ENCODE measurements at places on chromosomes 5 and 9.

GRCh38 chr5:1919209-1919566, 36.5 kb upstream of the IRX4 start:
- no peak for DNase-seq

DNA sequence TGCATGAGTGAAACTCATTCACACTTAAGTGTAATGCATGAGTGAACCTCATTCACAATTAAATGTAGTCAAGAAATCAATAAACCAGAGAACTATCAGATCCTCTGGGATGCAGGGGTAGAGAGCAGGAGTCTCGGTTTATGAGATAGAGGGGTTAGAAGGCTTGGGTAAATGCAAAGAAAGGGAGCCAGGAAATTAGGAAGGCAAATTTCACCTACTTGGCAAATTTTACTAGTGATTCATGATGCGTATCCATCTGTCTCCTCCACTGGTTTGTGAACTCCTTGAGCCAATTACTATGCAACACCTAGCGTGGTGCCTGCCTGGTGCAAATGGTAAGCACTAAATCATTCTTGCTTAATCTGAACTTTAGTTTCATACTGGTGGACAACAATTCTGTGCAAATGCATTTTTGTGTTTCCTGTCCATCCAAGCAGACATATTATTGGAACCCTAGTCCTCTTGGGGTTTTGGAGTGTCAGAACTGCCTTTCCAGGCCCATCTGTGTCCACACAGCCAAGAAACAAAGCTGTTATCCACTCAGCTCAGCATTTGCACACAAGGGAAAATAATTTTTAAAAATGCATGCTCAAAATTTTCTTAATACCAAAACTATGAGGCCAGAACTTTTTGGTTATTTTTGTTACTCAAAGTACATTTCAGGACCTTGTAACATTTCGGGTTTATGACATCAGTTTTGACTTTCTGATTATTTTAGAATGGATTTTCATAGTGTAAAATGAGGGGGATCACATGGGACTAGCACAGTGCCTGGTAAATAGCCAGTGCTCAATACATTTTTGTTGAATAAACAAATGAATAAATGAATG, 5.2 kb downstream of the HAPLN1 start:
- no peak for DNase-seq

- DNase-seq: peak; percentile 89
These were observed 77.4 kb downstream of the NR2F1-AS1 start for GRCh38 chr5:93503598-93504067.

GRCh38 chr5:17929171-17929570, 294.9 kb downstream of the TAF11L14 start:
- no peak for DNase-seq

DNA sequence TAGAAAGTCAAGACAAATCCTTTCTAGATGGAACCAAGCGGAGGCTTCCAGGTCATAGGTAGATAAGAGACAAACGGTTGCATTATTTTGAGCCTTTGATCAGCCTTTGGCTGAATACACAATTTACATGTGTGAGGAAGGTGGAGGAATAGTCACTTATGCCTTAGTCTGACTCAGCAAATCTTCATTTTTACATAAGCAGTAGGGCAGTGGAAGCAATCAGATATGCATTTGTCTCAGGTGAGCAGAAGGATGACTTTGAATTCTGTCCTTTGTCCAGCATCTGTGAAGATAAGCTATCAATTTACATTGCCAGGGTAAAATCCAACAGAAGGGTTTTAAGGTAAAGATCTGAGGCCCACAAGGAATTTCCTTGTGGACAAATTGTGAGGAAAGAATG, 23.8 kb downstream of the TUSC1 start:
- DNase-seq: no peak

GRCh38 chr9:98687911-98688310, 20.8 kb downstream of the GABBR2 start:
- no peak for DNase-seq

DNA sequence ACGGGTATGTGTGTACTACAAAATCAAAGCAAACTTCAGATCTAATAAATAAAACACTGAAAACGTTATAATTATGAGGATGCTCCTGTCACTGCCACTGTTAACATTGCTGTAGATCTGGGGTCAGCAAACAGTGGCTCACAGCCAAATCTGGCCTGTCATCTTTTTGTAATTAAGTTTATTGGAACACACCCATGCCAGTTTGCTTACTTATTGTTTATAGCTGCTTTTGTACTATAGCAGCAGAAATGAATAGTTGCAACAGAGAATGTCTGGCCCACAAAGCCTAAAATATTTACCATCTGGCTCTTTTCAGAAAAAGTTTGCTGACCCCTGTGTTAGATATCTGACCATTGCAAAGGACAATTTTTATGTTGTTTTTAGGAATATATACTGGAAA, 32.1 kb downstream of the PRRC1 start:
- no peak for DNase-seq

- DNase-seq: no peak
These were observed 22.7 kb downstream of the SH3GLB2 start for GRCh38 chr9:129005336-129005997.

- no peak for DNase-seq
These were observed 2.7 kb upstream of the KIF4B start for GRCh38 chr5:155010881-155011280.

DNA sequence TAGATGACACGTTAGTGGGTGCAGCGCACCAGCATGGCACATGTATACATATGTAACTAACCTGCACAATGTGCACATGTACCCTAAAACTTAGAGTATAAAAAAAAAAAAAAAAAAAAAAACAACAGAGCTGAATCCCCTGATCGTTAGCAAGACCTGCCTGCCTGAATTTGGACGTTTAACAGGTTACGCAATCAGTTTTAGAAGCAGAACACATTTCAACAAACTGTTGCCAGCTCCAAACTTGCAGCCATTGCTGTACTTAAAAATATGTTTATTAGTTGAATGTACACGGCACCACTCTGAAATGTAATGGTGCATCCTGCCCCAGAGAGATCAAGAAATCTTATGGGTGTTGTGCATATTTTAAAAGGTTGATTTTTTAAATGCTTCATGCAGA, 680.0 kb downstream of the TLE4 start:
- no peak for DNase-seq

DNA sequence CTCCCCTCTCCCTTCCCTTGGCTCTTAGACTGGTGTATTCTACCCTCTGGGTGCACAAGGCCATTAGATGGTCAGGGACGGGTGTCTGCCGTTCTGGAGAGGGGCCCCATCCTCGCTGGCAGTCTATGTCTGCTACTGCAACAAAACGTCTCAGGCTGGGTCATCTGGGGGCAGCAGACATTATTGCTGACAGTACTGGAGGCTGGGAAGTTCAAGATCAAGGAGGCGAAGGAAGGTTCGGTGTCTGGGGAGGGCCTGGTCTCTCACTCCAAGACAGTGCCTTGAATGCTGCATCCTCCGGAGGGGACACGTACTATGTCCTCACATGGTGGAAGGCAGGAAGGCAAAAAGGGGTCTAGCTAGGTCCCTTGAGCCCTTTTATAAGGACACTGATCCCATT, 93.4 kb upstream of the COL5A1 start:
- DNase-seq: no peak

GRCh38 chr9:130432362-130432761, 12.4 kb upstream of the ASS1 start:
- no peak for DNase-seq

DNA sequence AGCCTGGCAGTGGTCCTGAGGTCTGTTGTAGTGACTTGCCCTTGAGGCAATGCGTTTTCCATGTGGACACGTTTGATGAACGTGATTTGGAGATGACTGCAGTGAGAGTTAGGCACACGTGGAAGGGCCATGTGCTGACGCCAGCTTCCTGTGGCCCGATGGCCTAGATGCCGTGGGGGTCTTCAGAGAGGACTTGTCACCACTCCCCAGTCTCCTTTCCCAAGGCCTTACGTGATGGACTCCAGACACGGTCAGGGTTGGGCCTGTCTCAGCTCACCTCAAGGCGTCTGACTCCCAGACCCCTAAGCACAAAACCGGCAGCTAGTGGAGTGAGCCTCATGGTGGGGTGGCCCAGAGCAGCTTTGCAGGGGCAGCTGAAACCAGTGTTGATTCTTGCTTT, 92.9 kb downstream of the ANGPTL2 start:
- no peak for DNase-seq

DNA sequence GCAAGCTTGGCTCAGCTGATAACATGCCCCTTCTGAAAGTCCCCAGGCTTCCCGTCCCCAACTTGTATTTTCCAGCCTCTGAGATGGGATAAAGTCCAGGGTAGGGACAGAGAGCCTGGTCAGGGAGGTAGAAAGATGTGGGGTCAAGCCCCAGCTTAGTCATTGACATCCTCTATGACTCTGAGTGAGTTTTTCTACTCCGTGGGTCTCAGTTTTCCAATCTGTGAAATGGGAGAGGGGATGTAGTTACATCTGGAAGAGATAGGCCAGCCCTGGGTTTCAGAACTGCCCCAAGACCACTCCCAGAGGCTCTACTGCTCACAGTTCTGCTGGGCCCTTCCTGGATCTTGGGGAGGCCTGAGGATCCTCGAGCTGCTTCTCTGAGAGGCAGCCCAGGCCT, 3.1 kb downstream of the GPRIN1 start:
- DNase-seq: no peak

DNA sequence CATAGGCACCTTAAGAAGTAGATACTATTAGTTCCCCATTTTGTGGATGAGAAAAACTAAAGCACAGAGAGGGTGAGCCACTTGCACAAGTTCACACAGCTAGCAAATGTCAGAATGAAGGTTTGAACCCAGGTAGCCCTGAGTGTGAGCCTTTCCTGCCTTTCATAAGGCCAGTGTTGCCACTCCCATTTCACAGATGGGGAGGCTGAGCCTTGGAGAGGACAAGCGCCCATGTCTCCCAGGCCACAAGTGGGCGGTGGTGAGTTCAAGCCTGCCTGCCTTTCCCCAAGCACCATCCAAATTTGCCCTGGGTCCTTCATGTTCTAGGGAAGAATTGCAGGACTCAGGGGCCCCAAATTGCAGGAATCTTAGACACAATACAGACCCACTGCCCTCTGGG, 50.6 kb downstream of the LHX2 start:
- no peak for DNase-seq

DNA sequence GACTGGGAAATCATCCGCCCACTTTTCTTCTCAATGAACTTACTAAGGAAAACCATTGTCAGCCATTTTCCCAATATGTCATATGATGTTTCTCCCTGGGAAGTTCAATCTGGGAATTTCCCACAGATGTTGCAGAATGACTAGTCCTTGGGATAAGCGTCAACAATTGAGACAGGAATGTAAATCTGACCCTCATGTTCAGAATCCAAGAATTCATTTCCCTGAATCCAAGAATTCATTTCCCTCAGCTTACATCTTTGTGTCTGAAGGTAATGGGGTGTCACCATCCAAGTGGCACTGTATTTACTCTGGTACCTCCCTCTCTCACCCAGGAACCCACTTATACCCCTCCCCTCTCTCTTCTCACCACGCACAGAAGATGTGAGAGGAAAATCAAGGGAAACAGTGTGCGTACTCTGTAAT, 7.4 kb downstream of the KLF9 start:
- DNase-seq: peak; percentile 83

DNA sequence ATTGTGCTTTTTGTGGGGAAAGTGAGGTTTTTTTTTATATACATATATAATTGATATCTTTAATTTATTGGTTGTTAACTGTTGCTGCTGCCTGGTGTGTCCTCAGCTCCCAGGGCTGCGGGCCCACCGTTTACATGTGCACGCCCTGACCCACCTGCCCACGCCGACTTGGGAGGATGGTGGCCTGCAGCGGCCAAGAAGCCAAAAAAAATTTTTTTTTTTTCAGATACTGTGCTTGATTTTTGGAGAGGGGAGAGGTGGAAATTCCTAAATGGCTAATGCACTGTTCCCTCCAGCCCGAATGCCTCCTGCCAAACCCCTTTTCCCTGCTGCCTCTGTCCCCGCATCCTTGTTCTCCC, 32.0 kb upstream of the HMCN2 start:
- DNase-seq: no peak

- DNase-seq: no peak
These were observed 152.9 kb upstream of the GNA14 start for GRCh38 chr9:77800924-77801551.

GRCh38 chr5:141942185-141942857, 15.7 kb downstream of the PCDH12 start:
- no peak for DNase-seq

DNA sequence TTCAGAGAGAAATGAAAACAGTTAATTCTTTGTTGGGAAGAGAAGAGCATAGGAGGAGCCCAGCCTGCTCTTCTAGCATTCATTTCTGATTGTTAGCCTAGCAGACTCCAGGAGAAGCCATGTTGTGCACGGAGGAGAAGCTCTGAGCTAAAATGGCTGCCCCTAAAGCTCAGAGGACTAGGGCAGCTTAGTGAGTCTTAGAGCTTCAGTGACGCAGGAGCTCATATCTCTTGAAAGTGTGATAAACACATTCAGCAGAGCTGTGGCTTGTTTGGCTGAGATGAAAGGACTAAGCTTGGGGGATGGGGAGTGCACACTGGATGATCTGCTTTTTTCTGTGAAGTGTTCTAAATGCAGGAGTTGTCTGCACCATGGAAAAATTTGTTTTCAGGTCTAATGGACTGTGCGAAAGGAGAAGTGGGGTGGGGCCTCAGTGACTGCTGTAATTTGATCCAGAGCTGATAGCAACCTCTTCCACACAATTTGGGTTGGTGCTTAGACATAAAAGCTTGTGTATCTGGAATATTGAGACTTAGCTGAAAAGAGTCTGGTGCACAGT, 58.5 kb downstream of the ZNF462 start:
- DNase-seq: no peak

DNA sequence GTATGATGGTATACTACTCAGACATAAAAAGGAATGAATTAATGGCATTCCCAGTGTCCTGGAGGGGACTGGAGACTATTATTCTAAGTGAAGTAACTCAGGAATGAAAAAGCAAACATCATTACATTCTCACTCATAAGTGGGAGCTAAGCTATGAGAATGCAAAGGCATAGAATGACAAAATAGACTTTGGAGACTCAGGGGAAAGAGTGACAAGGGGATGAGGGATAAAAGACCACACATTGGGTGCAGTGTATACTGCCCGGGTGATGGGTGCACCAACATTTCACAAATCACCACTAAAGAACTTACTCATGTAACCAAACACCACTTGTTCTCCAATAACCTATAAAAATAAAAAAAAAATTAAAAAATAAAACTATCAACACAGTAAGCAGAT, 587.3 kb upstream of the RGMB start:
- no peak for DNase-seq
